Caco-2 (cell line): ENCODE measurements at places on chromosomes 2 and 18. TPM values are rescaled to one million over a fixed set of nuclear protein-coding genes. Genes with fewer than 3 reads are reported as not detected.

The GREB1 gene
- 2.2 and 2.4 TPM in 2 replicates for total RNA-seq

The UGT1A3 gene
- 0.64 and 0.65 TPM in 2 replicates for total RNA-seq

DNA sequence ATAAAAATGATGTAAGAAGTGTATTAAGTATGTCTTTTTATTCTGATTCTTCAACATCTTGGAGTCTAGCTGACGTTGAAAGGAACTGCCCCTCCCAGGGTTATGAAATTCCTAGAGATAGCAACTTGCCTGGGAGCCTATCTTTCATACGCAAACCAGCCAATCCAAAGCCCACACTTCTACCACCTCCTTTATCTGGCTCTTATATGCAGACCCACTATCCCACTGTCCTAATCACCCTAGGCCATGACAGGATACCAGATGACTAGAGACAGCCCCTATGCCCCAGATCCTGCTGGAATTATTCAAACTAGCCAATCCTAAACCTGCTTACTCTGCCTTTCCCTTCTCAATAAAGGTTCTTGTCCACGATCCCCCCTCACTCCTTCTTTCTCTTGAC, 11.8 kb upstream of the CDC42EP3 start:
- no peak overlapping the region for H3K4me3 ChIP-seq
- H3K36me3 ChIP-seq, result no peaks in the 10 kb centered on the region; the same call in 1 of the 2 replicates
- H3K4me1 ChIP-seq, result peaks cover 17% of the 10 kb centered on the region

- no peaks in the 10 kb centered on the region for H3K27me3 ChIP-seq
- H3K4me1 ChIP-seq, result peaks cover 15% of the 10 kb centered on the region
- no peak overlapping the region for H3K4me3 ChIP-seq
- peak overlapping the region; percentile 27 for H3K27ac ChIP-seq
These were observed 1.3 kb downstream of the SLC23A3 start for GRCh38 chr2:219168526-219168925.

DNA sequence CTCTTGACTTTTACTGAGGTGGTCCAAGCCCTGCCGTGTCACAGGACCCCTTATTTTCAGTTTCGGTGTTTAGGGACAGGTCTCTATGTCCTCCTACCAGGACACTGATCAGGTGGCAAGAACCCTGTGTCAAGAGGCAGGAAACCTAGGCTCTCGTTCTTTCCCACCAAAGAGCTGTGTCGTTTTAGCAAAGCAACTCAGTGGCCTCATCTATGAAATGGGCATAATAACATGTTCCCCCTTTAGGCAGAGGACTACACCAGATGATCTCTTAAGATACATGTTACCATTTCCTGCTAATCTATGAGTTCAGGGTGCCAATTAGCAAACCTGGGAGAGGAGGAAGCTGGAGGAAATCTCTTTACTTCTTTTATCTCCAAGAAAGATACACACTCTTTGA, 1.9 kb downstream of the RAB31 start:
- no peak overlapping the region for H3K4me3 ChIP-seq
- H3K36me3 ChIP-seq, result no peaks in the 10 kb centered on the region
- no peaks in the 10 kb centered on the region for H3K27me3 ChIP-seq

GRCh38 chr2:190979906-190980629, 33.9 kb downstream of the STAT1 start:
- peak; percentile 76 for DNase-seq
- peaks cover 11% of the 10 kb centered on the region for H3K4me1 ChIP-seq
- H3K27me3 ChIP-seq, result no peaks in the 10 kb centered on the region
- H3K4me3 ChIP-seq, result no peak overlapping the region
- peak overlapping the region; percentile 64 for H3K27ac ChIP-seq
